Stimulated activated CD8-positive, alpha-beta memory T cell treated with anti-CD3 and anti-CD28 coated beads, Interleukin-15, amount 100 ng/mL, for 24 hours (primary cell): ENCODE measurements at places on chromosomes 5 and 9.

DNA sequence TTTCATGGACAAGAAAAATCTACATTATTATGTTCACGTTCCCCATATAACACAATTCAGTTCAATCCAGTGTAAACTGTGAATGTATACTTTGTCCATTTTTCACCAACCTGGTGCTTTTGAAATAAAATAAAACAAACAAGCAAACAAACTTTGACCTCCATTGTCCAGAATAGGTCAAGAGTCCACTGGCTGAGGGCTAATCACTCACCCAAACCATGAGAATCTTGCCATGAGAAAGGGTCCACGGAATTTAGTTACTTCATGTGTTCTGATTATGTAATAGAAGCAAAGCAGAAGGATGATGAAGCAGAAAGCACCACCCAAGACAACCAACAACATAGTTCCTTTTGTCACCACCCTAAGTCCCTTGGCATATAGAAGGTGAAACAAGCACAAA, 28.7 kb downstream of the DIAPH1 start:
- no peak for DNase-seq

GRCh38 chr5:148509893-148510292, 126.1 kb downstream of the FBXO38 start:
- no peak for DNase-seq

GRCh38 chr5:178113841-178114324, 551 bp downstream of the N4BP3 start:
- no peak for DNase-seq

DNA sequence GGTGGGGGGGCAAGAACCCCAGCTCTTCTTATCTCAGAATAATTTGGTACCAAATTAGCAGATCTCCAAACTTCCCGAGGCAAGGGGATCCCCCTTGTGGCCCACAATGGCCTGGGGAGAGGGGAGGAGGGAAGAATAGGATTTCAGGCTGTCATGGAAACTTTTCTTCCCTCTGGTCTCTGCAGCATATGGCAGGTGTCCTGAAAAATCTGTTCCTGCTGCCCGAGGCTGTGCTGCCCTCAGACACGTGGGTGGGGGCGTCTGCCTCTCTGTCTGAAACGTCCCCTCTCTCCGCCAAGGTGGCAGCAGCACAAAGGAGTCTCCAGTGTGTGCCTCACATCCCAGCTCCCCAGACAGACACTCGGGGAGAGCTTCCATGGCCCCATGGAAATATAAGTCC, 34.0 kb downstream of the CCNJL start:
- DNase-seq: no peak

GRCh38 chr5:73106335-73106734, 14.0 kb upstream of the TMEM171 start:
- no peak for DNase-seq

GRCh38 chr5:179484201-179484600, 66.2 kb upstream of the RUFY1 start:
- DNase-seq: no peak

DNA sequence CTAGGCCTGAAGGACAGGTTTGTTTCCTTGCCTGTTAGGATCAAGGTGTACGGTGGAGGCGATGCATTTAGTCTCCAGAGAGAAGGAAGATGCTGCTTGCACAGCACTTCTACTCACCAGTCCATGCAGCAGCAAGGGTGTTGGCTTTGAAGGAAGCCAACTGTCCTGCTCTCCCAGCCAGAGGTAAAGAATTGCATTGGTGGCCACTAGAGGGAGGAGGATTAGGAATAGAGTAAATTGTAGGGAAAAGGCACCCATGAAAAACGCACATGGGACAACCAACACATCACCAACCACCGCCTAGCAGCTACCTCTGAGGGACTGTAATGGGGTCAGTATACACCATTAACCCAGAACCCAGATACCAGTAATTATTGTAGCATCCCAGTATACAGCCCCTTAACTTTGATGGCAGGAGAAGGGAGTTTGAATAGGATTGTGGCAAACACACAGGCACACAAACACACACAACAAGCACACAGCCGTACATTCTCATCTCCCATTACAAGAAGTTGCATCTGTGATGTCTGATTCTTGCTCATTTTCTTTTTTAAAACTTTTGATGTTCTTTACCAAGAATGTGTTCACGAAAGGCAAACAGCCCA, 267.7 kb downstream of the ADAMTS6 start:
- DNase-seq: no peak

DNA sequence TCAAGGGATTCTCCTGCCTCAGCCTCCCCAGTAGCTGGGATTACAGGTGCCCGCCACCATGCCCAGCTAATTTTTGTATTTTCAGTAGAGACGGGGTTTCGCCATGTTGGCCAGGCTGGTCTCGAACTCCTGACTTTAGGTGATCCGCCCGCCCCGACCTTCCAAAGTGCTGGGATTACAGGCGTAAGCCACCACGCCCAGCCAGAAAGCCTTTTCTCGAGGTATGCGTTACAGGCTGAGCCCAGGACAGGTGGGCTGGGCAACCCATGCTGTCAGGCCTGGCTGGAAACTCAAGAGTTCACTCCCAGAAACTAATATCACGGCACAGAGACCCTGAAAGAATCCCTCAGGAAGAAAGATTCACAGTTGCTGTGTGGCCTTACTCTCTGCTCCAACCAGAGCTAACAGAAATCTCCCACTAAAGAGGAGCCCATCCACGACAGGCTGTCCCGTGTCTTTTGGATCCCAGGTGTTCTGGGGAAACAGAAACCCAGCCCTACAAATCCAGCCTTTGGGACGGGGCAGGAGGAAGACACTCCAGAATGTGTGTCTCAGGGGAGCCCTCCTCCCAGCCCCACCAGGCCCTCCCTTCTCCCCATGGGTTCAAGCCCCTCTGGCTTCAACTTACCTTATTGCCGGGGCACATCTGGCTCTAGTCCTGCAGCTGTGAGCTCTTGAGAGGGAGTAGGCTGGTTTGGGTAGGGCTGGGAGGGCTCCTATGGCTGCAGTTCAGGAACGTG, 400 bp downstream of the TIFAB start:
- no peak for DNase-seq

DNA sequence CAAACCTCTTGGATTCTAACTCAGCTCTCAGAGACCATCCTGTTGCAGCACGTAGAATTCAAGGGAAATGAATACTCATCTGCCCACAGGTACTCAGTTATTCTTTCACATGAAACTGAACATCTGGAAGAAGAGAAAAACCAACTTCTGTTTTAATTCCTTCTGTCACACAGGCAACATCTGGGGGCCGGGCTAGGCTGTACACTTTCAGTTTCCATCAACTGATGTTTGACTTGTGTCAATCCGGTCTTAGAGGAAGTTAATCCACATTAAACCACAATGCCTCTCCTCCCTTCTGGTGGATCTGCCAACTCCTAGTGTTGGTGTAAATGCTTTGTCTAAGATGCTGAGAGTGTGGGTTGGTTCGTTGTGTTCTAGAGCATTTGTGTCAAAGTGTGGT, 17.6 kb downstream of the DMRT3 start:
- DNase-seq: no peak

DNA sequence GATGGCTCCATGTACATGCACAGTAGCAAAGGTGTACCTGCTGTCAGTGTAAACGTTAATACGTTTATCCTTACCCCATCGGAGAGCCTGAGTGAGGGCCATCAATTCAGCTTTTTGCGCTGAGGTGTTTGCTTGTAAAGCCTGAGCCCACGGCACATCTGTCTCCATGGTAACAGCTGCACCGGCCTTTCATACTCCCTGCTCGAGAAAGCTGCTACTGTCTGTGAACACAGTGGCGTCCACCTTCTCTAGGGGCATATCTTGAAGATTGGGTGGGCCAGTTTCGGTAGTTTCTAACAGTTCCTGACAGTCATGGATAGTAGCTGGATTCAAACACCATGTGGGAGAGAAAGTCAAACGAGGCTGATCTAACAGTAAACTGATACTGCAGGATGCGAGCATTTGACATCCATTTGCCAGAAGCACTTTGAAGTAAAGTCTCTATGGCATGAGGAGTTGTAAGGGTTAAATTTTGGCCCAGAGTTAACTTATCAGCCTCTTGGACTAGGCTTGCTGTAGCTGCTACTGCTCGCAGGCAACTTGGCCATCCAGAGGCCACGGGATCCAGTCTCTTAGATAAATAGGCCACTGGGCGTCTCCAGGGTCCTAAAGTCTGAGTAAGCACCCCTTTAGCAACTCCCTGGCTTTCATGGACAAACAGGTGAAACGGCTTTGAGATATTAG, 21.0 kb upstream of the RHOBTB3 start:
- no peak for DNase-seq

- no peak for DNase-seq
Measured at GRCh38 chr9:133854765-133855164, 116.6 kb upstream of the SARDH start.

- DNase-seq: no peak
Measured at GRCh38 chr5:68007451-68007850, 208.1 kb upstream of the PIK3R1 start.

GRCh38 chr9:37943345-37944265, 39.7 kb upstream of the SLC25A51 start:
- DNase-seq: no peak

DNA sequence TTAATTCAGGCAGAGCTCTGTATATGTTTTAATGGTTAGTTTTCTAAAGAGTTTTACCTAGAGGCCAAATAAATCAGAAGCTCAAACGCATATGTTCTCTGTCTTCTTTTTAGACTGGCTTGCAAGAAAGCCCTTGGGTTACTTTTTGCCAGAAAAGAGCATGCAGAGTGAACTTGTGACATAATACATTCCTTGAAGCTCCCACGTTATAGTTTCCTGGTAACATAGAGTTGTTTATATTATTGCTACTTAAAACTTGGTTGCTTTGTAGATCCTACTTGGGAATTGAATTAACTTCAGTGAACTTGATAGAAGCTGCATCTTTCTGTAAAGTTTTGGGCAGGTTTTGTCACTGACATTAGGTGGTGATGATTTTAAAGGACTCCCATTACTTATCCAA, 102.9 kb downstream of the C9orf152 start:
- DNase-seq: no peak

DNA sequence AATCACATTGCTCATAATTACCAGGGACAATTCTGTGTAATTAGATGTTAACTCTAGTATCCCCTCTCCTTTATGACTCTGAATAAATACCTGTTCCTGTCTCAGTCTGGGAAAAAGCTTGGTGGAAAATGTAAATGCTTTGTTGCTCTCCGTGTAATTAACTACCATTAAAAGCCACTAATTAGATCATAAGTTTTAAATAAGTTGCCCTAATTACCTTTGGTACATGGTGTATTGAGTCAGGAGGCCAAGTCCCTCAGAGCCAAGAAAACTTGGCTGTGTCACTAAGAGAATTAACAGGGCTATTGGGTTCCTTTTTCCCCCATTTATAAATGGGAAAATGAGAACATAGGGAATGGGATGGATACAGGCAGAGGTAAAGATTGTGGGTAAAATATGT, 617.6 kb downstream of the TLR4 start:
- no peak for DNase-seq

GRCh38 chr9:14218253-14218652, 95.7 kb downstream of the NFIB start:
- DNase-seq: no peak

DNA sequence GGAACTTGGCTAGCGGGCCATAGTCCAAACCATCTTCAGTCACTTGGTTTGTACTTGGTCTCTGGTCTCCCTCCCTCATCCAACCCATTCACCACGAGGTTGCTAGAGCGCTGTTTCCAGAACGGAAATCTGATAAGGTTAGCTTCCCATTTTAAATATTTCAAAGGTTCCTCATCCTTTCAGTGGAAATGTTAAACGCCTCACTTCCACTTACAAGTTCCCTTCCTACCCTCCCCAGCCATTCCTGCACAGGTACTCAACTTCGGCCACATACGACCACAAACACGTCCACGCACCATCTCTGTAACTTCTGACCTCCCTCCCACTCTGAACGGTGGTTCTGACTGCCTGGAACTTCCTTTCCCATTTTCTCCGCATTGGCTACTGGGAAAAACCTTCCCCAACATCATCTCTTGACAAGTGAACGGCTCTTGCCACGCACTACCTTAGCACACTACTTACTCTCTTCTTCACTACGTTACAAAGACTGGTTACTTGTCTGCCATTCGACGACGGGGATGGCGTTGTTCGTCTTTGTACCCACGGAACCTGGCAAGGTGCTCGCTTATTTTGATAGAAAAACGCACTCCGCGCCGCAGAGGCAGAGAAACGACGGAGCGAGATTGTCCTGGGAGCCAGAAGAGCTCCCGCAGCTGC, 629 bp downstream of the CCNH start:
- no peak for DNase-seq

- DNase-seq: no peak
Measured at GRCh38 chr5:132422720-132423437, 53.4 kb downstream of the SLC22A5 start.

- DNase-seq: no peak
Measured at GRCh38 chr9:130805510-130806326, 29.3 kb upstream of the ABL1 start.

DNA sequence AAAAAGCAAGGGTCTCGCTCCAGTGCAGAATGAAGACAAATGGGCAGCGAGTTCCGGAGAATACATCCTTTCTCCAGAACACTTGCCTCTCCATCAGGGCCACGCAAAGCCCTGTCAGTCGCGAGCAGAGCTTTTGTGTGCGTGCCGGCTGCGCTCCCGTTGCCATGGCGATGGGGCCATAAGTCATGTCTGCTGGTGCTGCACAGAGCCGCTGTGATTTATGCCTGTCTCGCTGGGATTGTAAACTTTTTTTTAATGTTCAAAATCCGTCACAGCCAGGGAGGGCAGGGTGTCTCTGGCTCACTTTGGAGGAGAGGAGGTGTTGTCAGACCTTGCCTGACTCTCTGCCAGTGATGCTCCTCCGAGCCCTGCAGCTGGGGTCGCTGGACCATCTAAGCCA, 272.7 kb downstream of the TRIM32 start:
- DNase-seq: no peak

DNA sequence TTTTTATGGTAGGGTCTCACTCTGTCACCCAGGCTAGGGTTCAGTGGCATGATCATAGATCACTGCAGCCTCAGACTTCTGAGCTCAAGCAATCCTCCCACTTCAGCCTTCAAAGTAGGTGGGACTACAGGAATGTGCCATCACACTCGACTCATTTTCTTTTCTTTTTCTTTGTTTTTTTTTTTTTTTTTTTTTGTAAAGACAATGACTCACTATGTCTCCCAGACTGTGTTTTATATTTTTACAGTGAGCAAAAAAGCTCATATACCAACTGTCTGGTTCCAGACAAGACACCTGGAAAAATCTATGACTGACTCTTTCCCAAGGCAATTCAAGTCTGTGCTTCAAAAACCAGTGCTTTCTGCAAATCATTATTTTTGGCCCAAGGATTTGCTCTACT, 10.8 kb upstream of the FOXD1 start:
- no peak for DNase-seq

DNA sequence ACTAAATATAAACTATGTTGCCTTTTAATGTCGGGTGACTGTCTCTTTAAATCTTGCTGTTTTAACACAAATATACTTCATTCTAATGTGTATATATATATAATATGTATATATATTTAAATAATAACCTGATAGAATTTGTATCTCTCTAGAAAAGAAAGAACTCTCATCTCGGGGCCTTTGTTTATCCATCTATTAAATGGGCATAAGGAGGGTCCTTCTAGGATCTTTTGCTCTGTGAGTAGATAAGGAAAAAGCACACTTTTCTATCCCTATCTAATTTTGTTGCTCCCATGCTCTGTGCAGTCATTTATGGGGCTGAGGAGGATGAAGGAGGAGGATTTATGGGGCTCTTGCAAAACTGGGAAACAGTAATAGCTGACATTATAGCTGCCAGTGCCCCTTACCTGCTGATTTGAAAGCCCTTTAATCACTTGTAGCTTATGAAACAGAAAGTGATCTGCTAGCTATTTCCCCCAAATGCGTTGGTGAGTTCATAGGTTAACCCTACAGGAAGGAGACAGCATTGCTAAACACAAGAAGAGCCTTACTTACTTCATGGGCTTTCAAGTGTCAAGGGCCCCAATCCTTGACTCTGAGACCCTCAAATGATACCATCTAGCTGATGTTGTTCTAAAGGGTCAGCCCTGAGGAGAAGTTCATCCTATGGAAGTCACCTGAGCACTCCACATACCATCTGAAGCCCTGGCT, 5.8 kb upstream of the PPARGC1B start:
- DNase-seq: no peak
